WTC11 (cell line): ENCODE measurements at places on chromosomes 2 and 18.
A peak's percentile ranks its signal among the peaks of the same experiment; 100 is the strongest.

DNA sequence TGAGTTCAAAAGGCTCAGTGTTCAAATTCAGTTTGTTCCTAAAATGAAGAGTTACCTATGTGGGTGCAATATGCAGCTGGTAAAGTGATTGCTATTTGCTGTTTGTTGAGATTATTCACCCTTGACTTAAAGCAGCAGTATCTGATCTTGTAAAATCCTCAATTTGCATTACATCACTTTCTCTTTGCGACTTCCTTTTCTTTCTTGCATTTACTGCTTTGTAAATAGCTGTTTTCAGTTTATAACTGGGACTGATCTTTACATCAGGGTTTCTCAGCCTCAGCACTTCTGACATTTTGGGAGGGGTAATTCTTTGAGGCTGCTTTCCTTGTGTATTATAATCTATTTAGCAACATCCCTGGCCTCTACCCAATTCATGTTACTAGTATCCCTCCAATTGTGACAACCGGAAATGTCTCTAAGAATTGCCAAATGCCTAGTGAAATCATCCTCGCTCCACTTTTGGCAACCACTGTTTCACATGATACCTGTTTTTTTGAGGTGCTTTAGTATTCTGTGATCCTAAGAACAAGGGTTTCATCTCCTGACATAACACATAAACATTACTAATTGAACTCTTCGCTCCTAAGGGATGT, 12.1 kb upstream of the ERCC3 start:
- DNase-seq, result no peak

GRCh38 chr2:46394649-46395510, 84.5 kb upstream of the TMEM247 start:
- no peak for DNase-seq

DNA sequence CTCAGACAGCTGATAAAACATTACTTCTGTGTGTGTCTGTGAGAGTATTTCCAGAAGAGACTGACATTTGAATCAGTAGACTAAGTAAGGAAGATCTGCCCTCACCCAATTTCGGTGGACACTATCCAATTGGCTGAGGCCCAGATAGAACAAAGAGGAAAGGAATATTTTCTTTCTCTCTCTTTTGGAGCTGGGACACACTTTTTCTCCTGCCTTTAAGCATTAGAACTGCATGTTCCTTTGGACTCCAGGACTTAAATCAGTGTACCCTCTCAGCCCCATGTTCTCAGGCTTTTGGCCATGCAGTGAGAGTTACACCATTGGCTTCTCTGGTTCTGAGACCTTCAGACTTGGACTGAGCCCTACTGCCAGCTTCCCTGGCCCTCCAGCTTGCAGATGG, 3.3 kb upstream of the SRBD1 start:
- no peak for DNase-seq

DNA sequence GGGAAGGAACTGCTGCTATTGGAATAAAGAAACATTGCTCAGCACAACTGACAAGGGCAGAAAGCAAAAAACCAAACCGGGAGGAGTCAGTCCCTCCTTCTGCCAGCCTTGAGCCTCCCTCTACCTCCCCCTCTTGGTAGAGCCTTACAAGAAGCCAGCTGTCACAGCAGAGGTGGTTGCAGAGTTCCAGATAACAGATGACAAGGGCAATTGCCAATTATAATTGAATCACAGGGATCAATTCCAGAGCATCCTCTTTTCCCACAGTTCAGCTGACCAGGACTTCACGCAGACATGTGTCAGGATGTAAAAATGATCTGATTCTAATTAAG, 548.2 kb upstream of the LRRTM1 start:
- peak; percentile 33 for DNase-seq

DNA sequence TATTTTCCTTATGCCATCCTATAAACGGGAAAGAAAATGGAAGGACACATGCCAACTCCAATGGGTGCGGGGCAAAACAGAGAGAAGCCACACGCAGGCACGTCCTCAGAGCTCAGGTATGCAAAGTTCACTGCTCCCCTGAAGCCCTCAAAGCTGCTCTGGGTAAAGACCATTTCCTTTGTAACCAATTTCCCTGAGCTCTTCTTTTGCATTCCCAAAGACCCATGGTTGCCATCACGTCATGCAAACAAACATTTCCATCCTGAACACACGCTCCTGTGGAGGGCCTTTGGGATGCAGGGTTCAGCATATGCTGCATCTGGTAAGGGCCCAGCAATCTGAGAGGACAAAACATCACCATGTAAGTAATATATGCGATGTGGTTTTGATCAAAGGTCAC, 69.4 kb downstream of the EMILIN2 start:
- no peak for DNase-seq

- peak; percentile 20 for DNase-seq
Observed at GRCh38 chr2:55511508-55512124, 7.9 kb upstream of the CFAP36 start.

GRCh38 chr18:31102025-31102684, at the start of gene DSC2:
DSC2 (minus strand) TSS chr18:31102421; CDS start chr18:31101971, 450 bp downstream.
- peak; percentile 72 for DNase-seq

DNA sequence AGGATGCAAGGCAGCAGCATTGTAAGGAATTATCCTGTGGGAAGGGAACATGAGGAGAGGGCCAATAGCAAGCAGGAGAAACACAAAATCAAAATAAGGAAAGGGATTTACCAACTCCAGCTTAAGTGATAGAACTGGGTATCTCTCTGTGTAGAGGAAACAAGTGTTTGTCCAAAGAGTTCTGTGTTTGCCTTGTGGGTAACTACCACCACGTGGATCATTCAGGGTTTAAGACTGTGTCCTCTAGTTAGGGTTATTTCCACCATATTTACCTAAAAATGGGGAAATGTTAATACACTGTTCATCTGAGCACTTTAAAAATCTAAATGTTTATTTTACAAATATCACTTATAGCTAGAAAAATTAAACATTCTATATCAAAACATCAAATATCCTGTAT, 283.3 kb downstream of the EIPR1 start:
- no peak for DNase-seq

DNA sequence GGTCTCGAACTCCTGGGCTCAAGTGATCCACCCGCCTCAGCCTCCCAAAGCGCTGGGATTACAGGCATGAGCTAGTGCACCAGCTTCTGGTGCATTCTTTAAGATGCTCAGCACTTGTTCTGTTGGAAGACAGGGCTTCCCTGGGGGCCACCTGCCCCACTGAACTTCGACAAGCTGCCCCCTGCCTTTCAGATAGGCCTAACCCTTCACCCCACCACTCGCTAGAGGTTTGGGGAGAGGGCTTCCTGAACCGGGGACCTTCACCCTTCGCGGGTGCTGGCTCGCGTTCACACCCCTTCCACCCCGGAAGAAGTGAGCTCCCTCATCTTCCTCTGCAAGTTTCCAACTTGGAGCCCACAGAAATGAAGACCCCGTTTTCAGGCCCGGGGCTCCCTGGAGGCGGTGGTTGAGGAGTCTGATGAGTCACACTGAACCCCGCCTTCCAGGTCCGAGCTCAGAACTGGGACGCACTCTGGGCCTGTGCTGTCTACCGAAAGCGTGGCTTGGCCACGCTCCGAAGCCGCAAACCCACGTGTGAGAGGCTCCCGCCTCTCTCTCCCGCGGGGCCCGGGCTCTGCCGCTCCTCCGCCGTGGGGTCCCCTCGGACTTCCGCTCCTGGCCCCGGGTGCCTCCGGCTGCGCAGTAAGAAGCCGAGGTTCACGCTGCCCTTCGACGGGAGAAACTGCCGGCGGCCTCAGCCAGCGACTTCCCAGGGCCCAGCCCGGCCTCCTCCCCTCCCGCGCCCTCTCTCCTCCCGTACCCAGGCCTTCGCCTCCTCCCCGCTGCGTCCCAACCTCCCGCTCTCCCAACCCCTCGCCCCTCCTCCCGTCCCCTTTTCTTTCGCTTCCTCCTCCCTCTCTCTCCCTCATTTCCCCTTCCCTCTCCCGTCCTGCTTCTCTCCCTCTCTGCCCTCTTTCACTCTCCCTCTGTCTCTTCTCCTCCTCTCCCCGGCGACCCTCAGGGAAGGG, 47.5 kb upstream of the SP3 start:
- peak; percentile 80 for DNase-seq

DNA sequence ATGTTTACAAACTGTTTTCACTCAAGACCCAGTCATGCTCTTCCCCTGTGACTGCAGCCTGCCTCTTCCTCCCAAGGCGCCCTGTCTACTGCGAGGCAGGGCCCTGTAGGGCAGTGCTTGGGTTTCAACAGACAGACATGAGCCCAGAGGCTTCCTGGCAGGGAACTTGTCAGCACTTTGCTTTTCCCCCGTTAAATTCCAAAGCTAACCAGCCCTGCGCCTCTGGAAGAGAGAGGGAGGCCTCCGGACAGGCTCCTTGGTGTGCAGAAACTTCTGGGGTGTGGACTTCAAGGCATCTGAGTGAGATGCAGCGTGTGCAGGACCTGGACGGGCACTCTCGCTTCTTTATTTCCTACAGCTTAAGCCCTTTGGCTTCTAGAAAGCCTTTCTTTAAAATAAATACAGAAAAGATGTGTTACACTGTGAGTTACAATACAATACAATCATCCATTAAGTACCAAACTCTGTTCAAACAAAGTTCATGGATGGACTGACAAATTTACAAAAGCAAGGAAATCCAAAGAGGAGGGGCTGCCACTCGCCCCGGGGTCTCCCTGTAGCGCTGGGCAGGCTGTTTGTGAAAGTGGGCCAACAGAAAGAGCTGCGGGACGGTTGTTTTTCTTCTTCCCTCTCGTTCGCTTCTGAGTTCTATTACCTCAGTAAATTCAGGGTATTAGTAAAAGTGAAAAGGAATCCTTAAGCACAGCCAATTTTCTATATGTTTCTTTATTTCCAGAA, 8.8 kb upstream of the ZNF516 start:
- no peak for DNase-seq

GRCh38 chr18:73283788-73284187, 416.0 kb upstream of the NETO1 start:
- DNase-seq, result no peak

- no peak for DNase-seq
Observed at GRCh38 chr2:24711865-24712264, 81.3 kb downstream of the PTRHD1 start.

- no peak for DNase-seq
Observed at GRCh38 chr2:158509928-158510797, 53.4 kb downstream of the PKP4 start.

DNA sequence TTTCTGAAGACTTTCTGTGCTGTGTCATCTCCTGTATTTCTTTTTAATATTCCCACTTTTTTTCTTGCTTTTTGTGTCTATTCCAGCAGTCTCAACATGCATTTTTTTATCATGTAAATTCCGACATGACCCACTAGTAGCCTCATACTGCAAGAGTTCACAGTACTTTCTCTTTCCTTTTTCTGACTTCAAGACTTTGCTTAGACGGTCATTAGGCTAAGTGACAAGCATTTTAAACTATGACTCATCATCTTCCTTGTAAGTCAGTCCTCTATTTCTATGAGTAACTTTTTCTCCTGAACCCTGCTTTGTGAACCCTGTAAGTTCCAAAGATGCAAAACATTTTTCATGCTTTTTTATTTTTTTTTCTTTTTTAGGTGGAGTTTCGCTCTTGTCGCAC, 381.2 kb downstream of the TXNL1 start:
- no peak for DNase-seq

- no peak for DNase-seq
Observed at GRCh38 chr2:171792886-171793580, 101.0 kb downstream of the SLC25A12 start.

DNA sequence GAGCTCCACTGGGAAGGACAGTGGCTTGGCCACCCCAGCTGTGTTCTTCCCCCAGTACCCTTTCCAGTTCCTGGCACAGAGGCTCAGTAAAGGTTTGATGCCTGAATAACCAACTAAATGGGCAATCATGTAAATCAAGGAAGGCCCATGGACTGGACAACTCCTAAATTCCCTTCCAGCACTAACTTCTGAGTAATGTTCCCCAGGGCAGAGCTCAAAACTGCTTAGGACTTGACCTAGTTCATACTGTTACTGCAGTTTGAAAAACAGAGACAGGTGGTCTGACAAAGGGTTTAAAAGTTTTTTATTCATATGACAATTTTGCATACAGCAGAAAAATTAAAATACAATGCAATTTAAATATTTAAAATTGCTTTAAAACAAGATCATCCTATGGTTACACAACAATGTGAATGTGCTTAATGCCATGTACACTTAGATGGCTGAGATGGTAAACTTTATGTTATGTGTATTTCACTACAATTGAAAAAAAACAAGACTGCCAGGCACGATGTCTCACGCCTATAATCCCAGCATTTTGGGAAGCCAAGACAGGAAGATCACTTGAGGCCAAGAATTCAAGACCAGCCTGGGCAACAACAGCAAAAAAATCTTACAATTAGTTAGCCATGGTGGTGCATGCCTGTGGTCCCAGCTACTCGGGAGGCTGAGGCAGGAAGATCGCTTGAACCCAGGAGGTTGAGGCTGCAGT, 26.2 kb downstream of the PCBP1 start:
- DNase-seq, result no peak

- DNase-seq, result no peak
Observed at GRCh38 chr18:76258209-76258608, 236.8 kb downstream of the ZNF516 start.

GRCh38 chr2:151156431-151156830, 105.2 kb downstream of the RBM43 start:
- DNase-seq, result no peak

- no peak for DNase-seq
Observed at GRCh38 chr18:49548229-49548636, 13.6 kb upstream of the LIPG start.

- DNase-seq, result no peak
Observed at GRCh38 chr2:42386682-42387081, 25.7 kb upstream of the COX7A2L start.

DNA sequence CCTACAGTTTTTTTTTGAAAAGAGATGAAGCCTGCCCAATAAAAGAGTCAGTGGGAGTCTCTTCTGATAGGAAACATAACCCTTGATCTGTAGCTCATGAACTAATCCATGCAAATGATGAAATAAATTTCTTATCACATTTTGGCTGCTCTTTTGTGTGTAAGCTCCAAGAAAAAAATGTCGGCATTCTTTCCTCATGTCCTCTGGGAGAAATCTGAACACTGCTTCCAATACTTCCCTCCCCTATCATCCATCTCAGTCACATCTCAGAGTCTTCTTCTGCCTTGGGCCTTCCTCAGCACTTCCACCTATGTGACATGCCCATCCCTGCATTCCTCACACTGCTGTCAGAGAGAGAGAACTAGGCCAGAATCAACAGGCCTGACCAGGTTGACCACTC, 395.7 kb upstream of the ST6GAL2 start:
- DNase-seq, result no peak

DNA sequence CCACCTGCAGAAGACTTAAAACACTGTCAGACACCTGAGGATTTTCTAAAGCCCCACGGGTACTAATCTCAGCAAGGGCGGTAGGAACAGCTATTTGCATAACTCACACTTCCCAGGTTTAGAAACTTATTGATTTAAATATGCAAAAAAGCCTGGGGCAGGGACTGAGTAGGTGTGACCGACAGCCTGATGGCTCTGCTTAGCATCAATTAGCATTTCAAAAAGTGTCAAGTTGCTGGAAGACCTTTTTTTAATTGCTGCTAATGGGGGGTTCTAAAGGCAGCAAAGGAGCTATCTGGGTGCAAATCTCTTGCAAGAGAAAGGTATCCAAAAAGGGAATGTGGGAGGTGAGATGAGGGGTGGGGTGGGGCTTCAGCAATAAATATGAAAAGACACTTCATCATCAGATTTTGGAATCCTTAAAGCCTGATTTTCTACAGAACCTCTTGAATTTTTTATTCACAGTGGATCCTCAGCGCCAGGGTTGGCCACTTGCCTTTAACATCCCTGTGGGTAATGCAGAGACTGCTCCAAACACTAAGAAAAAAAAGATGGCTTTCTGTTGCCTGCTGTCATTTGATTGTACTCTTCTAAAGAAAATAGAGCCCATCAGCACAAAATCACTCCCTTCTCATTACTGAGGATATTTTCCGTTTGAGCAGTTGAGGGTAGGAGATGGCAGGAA, 121.1 kb upstream of the RMP24 start:
- DNase-seq, result peak; percentile 38
